ENCODE measurements at places on chromosomes 2 and 18.

- no peak for DNase-seq
Measured at GRCh38 chr18:8771930-8772329, 66.6 kb downstream of the MTCL1 start.

DNA sequence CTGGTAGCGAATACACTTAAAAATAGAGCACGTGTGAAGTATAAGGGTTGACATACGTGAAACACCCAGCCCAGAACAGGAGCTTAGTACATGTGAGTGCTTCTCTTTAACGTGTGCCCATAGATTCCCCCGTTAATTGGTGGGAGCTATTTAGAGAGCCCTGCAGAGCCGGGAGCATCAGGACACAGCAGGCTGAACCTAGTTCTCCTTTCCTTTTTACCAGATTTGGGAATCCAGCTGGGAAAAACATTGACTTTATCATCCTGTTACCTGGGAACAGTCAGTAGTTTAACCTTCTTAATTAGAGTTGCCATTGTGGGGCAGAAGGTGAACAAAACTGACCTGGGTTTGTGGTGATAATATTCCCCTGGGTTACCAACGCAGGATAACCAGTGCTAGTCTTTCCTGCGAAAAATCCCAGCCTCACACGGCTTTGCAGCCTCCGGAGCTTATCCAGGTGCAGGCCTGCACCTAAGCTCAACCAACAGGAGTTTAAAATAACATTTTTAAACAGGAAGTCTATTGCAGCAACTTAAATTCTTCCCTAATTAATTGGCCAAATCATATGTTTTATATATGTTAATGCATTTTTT is 78.1 kb upstream of the SPTBN1 start:
- DNase-seq = no peak

DNA sequence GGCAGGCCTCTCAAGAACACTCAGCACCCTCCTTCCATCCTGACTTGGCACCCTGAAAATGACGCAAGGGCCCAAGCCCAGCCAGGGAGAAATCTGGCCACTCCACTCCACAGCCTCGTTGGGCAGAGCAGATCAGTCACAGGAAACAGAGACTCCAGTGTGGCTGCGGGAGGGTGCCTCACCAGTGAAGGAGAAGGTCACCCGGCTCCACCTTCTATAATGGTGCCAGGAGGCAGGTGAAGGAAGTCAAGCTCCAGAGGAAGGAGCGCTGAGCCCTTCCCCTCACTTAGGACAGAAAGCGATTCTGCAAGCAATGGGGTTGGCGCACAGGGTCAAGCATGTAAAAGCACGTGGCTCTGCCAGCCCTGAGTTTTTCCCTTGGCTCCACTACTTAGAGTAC is 35.3 kb downstream of the CRACDL start:
- DNase-seq = no peak

DNA sequence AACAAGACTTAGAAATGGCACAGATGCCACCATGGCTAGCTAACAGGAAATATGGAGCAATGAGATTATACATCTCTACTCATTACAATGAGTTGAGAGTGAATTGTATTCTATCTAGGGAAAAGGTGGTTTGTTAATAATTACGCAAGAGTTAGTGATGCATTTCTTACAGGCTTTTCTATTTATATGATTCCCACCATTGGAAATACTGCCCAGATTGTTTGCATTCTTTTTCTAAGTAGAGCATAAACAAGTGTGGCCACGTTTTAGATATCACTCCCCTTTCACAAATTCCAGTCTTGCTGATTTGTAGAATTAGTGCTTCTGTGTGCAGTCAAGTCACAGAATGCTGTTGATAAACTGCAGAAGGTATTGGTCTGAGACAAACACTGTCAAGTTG is 56.6 kb downstream of the ZNF804A start:
- DNase-seq = no peak

DNA sequence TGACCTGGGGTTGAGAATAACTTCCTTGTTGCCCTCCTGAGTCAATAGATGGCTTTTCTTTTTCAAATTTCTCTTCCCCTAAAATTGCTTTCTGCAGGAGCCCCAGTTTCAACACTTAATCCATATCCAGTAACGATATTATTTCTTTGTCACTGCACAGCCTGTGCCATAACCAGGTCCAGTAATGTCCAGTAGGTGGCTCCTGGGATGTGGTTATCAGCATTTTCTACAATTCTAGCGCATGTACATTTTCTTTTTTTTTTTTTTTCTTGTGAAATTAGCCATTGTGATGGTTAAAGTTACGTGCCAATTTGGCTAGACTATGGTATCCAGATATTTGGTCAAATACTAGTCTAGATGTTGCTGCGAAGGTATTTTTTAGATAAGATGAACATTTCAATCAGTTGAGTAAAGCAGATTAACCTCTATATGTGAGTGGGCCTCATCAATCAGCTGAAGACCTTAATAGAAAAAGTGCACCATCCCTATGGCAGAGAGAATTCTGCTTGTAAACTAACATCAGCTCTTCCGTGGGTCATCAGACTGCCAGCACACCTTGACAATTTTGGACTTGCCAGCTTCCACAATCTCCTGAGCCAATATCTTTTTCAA is 72.9 kb upstream of the SCG2 start:
- no peak for DNase-seq

GRCh38 chr2:191347881-191348280 is 102.7 kb downstream of the MYO1B start:
- no peak for DNase-seq

DNA sequence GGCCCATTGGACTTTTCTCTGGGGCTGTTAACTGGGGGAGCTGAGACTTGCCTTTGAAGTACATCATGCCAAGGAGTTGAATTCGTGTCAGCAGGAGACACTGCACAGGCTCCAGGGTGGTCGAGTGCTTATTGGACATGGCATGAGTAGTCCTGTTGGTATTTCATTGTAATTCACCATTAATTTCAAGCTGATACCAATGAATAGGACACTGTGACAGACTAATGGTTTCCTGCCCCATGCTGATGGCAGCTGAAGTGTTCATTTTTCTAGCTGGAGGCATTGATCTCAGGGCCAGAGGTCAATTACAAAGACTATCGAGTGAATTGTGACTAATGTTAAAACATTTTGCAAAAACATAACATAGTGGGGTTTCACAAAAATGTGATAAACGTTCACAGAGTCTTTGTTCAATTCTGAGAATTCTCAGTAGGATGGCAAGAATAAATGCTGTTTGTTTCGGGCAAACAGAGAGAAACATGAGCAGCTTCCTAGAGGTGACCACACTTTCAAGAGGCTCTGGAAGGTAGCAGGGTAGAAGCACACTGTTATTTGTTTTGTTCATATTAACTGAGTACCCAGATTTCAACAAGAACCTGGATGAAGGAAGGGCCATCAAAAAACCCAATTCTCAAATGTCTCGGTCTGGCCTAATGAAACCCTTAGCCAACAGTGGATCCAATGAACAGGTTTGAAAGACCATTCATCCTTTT is 90.6 kb upstream of the ARL4C start:
- no peak for DNase-seq

DNA sequence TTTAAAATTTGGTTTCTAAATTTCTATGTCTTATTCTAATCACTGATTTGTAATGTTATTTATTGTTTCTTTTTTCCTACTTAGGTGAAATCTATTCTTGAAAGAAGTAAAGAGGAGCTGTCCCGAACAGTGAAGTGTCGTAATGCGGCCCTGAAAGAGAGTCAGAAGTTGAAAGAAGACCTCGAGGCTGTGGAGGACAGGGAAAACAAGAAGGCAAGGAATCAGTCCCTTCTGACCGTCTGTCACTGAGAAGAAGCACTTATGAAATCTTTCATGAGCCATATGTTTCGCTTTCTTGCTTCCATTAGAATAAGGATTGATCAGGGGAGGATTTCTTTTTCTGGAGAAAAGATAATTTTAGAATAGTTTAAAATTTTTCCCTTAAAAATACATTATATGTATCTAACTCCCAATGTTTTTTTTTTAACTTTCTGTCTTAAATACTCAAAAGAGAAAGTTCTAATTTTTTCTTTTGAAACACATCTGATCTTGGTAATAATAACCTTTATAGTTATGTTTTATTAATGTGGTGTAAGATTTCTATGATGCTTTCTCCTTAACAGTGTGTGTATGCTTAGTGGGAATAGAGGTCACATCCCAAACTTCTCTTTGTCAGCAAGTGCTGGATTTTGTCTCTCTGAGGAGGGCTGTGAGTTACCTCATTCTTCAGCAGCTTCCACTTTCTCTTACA is 79.0 kb downstream of the CCDC150 start:
- DNase-seq = no peak

- DNase-seq = no peak
Measured at GRCh38 chr2:237480988-237481525, 6.0 kb upstream of the MLPH start.

DNA sequence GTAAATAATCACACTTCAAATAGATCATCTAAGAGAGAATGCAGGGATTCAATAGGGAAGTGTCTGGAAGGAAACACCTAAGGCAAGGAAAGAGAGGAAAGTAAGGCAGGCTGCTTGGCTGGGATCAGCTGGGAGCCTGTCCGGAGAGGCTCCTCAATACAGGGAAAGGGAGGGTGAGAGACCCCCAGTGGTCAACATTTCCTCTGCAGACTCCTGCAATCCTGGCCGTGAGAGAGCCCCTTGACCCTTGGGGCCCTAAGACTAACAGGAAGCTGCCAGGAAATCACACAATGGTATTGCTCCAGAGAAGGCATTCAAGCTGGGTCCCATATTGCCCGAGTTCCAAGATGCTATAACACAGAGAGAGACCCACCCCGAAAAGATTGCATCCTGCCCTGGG is 549.4 kb downstream of the NYAP2 start:
- no peak for DNase-seq

DNA sequence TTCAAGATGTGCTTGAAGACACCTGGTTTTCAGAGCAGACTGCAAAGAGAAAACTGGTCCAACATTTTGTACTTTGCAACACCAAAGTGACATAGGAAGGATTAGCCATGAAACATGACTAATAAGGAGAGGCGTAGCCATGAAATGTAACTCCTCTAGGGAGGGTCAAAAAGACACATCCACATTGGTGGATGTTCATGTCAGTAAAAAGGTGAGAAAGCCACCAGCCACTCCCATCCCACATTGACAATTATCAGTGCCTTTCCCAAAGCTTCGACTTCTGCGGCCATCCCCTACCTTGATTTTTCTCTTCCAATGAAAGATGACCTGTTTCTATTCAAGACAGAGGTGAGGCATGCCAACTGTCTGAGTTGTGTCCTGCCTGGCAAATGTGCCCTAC is 223.2 kb downstream of the ALK start:
- no peak for DNase-seq

DNA sequence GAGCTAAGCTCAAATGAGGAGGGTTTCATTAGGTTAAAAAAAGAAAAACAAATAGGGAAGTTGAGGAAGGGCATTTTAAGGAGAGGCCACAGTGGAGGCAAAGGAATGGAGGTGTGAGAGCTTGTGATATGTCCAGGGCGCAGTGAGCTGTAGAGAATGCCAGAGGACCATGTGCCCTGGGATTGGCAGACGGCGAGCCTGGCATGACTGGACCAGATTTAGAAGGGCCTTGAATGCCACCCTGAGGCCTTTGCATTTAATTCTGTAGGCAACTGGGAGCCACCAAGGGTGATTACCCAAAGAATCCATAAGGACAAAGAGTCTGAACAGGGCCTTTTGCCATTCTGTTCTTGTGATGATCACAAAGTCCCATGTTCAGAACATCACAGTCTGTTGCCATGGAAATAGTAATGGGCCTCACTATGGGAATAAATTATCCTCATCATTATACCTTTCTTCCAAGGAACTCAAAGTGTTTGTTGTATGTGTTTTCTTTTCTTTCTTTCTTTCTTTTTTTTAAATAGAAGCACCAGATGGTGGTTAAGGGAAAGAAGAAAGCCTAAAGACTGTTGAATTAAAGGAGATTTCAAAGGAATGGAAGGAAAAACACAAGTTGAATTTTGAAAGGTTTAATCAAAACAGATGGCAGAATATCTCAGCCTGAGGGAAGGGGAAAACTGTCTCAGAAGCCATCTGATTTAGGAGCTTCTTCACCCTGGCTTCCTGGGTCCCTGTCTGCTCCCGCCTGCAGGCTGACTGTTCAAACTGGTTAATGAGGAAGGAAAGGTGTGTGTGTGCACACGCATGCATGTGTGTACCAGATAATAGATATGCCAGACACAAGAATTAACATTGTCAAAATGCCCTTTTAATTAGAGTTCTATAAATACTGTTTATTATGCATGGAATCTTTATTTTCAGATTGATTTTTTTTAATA is 31.6 kb upstream of the NCOA1 start:
- no peak for DNase-seq

DNA sequence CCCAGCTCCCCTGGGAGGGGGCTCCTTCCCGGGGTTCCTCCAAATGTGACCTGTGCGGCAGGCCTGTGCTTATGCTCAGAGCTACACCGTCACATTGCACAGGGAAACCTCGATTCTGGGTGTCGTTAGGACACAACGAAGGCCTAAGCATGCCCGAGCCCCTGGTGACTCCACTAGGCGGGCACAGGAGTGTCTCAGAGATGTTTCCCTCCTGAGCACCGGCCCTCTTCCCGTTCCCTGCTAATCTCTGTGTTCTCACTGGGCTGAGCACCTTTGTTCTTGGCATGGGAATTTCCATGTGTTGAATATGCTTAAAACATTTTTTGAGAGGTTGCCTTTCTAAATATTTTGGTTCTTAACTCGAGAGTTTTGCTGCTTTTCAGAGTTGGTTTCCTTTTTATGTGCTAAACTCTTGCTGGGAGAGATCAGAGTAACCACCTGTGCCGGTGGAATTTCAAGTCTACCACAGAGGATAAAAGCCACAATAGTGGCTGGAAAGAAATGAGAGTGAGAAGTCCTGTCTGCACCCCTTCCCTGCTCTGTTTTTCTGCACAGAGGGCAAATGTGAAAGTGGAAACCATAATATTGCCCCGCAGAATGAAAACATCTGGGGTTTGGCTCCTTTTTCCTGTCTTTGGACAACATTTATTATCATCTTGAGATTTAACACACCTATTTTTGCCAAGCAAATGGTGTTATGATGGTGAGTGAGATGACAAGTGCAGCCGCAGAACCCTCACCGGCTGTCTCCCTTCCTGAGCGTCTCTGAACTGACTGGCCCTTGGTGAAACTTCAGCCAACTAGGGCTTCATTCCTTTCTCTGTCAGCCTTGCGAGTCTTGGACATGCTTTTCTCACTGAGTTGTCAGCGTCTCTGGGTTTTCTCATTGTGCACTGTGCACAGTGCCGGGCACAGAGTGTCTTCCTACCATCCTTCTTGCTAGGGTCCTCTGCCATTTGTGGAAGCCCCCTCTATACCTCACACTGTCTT is 154.1 kb downstream of the VAPA start:
- no peak for DNase-seq

DNA sequence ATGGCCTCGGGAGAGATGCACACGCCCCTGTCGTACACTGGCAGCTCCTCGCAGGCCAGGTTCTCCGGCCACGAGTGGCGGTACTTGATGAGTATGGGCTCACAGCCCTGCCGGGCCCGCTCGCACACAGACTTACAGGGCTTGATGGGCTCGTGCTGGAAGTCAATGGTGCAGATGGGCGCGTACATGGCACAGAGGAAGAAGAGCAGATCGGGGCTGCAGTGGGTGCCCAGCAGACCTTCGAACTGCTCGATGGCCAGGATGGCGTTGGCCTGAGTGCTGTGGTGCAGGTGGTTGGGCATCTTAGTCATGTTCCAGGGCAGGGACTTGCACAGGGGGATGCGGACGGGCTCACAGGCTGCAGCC is 359 bp downstream of the FRZB start:
- DNase-seq = no peak

Data from activated CD4-positive, alpha-beta T cell treated with anti-CD3 and anti-CD28 coated beads, Interleukin-2, amount 50 U/mL, for 4 hours (primary cell).